ENCODE measurements at places on chromosomes 4 and X. TPM values are rescaled to one million over a fixed set of nuclear protein-coding genes. Genes with fewer than 3 reads are reported as not detected.

- no peak for DNase-seq
Observed at GRCh38 chr4:26083987-26084386, 170.0 kb downstream of the SMIM20 start.

DNA sequence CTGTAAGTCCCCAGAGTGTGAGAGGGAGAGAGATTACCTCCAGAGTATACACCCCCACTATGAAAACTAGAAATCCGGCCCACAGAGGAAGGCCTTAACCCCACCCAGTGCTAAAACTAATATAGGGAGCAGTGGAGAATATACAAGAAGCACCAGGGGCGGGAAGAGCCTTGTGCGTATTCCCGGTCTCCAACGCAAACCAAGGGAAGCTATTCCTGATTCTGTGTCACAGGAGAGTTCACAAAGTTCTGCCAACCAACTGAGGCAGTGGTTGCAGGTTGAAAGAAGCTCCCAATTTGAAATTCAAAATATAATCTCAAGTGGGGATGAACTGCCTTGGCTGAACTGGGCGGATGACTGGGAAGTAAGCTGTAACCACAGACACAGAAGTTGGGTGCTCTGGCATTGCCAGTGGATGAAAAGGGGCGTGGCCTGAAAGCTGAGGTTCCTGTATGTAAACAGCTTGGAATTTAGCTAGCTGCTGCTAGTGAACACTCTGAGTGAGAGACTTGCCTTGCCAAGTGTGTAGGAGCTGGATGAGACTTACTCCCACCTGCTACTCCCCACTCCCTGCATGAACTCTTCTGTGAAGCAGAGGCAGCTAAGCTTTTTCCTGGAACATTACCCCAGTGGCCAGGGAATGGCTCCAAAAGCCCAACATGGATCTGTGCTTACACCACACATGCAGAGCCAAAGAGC is 32.7 kb downstream of the ELF2 start:
- peak; percentile 22 for DNase-seq

- no peak for DNase-seq
Observed at GRCh38 chrX:136064661-136065043, 79.4 kb downstream of the SLC9A6 start.

GRCh38 chr4:42673082-42673425 is 16.1 kb upstream of the ATP8A1 start:
- DNase-seq, result peak; percentile 12

- no peak for DNase-seq
Observed at GRCh38 chrX:19824603-19825002, 62.8 kb downstream of the SH3KBP1 start.

DNA sequence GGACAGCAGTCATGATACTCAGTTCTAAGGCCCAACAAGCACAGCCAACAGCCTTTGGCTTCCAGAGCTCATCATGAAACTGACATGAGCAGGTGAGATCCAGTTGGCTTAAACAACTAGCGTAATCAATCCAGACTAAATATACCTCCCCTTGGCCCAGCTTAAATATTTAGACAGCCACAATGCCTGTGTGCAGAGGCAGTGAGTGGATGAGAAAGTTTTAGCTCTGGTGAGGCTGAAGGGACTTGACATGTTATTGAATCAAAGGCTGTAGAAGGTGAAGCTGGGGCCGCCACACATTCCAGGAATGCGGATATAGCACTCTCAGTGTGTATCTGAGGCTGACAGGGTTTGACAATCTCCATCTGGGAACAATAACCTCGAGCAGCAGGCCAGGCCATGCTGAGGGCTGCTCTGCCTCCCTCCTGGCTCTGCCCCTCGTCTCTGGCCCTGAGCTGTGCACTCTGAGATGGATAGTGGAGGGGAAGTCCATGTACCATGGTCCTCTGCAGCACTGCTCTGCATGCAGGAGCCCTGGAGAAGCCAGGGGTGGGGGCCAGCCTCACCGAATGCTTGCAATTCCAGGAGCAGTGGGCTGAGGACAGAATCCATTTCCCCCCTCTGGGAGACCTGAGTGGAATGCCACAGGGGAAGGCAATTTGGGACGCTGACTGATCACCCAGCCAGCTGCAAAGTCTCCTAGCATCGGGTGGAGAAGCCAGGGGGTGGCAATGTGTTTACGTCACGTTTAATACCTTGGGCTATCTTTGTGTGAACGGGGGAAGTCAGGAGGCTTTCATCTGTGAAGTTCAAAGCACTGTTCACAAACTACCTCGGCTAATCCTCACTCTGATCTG is 37.3 kb upstream of the RASL11B start:
- DNase-seq, result peak; percentile 34

USP17L21 gene
- total RNA-seq, result not detected

HSFX4 gene
- not detected for total RNA-seq
